Thoracic aorta (tissue), 2 donors: ENCODE measurements at places on chromosomes 1 and 21.

GRCh38 chr1:200972985-200973742 is 50.4 kb downstream of the KIF21B start:
- no peak for DNase-seq

- no peak for DNase-seq
These were observed 116.1 kb upstream of the LMO4 start for GRCh38 chr1:87212431-87213134.

DNA sequence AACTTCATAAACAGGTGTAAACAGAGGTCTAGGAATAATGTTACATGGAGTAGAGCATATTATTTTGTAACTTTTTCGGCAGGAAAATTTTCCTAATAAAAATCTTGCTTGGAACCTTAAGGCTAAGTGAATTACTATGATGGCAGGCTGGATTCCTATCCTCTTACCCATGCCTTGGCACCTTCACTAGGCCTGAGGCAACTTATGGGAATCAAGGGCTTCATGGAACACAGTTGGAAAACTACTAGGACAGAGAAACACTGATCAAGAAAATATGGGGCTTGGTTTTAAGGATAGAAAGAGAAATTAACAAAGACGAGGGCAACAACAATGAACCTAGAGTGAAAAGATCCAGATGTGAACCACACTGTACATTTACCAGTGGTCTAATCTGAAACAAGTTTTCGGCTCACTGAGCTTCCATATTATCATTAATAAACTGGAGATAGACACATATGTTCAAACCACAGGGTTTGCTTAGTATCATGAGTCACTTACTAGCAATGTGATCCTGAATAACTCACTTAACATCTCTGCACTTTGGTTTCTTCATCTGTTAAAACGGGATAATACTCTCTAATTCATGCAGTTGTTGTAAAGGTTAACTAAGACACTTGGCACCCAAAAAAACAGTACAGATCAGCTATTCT is 68.5 kb downstream of the GPATCH2 start:
- no peak for DNase-seq

GRCh38 chr21:37367703-37368540 is 1.3 kb downstream of the DYRK1A start:
- DNase-seq, result no peak

DNA sequence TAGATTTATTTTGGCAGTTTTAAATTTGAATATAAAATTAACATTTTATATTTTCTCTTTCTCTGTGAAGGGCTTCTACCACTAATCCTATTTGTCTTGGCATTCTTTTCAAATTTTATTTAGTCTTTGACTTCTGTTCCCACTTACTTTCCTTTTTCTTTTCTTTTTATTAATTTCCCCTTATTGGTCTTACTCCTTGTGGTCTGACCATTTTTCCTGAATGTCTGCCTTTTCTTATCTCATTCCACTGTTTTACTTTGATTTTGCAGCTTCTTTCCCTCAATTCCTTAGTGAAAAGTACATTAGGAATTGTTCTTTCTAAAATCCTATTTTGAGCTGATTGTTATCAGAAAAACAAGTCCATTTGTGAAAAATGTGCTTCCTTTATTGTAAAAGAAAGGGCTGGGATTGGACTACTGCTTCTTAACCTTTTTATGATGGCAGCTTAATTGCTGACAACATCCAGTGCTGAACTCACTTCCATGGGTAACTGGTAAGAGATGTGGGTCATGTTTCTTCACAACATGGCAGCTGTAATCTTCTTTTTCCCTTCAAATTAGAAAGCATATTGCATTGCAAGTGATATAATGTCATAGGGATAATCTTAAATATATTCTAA is 284.6 kb downstream of the DNM3 start:
- no peak for DNase-seq

DNA sequence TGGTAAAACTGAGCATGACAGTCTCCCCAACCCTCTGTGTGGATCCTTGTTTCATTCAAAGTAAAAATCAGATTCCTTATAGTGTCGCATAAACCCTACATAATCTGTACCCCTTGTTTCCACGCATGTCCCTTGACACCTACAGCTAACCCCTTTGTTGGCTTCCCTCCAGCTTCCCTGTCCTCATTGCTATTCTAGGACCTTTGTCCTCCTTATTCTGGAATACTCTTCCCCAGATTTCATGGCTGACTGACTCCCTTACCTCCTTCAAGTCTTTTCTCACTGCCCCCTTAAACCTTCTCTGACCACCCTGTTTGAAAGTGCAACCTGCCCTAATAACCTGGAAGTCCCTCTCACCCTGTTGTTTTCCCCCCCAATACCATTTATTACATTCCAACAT is 4.0 kb downstream of the RNF11 start:
- DNase-seq, result no peak

- DNase-seq, result no peak
These were observed 3.3 kb downstream of the TTLL10 start for GRCh38 chr1:1176931-1177330.

DNA sequence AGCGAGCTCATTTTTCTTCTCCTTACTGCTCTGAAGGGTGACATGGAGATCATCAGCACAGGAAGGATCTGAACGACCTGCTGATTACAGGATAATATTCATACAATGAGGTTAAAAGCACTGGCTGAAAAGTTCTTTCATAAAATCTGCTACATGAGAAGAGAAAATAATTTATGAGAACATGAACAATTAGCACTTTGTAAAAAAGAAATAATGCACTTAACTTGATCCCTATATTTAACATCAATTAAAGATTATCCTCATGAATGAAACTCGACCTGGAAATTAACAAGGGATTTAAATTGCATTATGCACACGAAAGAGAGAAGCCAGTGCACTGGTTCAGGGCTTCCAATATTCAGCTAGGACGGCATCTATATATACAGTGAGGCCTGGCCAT is 46.6 kb downstream of the RRAGC start:
- no peak for DNase-seq

DNA sequence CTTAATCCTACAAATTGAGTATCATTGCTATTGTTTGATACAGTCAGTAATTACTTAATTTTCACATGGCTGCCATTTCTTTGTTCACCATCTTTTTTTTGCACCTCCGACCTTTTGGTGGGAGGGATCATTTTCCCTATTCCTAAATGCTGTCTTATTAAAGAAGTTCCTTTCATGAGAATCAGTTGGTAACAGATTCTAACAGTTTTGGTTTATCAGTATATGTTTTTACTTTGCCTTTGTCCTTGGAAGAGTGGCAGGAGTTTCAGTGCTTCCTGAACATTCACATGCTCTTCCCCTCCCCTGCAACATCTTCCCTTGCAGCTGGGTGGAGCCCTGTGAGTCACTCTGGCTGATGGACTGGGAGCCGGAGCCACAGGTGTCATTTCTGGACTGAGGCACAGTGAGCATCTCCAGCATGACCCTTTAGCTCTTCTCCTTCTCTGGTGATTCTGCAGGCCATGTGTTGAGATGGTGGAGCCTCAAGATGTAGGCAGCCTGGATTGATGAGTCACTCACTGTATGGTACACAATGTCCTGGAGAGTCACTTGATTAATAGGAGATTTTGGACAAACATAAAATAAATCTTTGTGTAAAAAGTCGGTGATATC is 217.7 kb downstream of the URB2 start:
- DNase-seq, result no peak

- DNase-seq, result no peak
These were observed 35.3 kb downstream of the RERE start for GRCh38 chr1:8782001-8782620.

DNA sequence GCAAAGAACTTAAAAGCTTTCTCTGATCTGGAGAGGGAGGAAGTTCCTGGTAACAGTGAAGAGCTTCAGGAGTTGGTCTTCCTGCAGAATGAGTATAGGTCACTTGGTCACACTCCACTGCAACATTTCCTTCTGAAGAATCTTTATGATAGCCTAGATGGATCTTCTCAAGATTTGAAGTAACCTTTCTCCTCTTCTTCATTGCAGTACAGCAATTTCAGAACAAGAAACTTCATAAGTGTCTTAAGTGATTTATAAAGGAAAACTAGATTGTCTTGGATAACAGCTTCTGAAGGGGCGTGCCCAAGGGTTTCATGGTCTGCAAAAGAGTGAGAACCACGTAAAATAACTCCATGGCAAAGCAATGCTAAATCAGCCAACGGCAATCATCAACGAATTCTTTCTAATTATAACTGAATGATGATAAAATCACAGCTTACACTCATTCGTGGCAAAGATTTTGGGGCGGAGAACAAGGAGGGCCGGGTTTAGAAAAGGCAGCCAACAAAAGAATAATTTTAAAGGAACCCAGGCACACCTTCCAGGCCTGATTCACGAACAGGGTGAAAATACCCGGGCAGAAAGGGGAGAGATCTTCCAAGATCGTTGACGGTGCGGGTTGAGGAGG is 53.9 kb upstream of the ASPM start:
- no peak for DNase-seq

GRCh38 chr1:30596470-30596869 is 126.9 kb downstream of the MATN1 start:
- no peak for DNase-seq

GRCh38 chr1:84370266-84370665 is 28.0 kb upstream of the DNASE2B start:
- DNase-seq, result no peak

DNA sequence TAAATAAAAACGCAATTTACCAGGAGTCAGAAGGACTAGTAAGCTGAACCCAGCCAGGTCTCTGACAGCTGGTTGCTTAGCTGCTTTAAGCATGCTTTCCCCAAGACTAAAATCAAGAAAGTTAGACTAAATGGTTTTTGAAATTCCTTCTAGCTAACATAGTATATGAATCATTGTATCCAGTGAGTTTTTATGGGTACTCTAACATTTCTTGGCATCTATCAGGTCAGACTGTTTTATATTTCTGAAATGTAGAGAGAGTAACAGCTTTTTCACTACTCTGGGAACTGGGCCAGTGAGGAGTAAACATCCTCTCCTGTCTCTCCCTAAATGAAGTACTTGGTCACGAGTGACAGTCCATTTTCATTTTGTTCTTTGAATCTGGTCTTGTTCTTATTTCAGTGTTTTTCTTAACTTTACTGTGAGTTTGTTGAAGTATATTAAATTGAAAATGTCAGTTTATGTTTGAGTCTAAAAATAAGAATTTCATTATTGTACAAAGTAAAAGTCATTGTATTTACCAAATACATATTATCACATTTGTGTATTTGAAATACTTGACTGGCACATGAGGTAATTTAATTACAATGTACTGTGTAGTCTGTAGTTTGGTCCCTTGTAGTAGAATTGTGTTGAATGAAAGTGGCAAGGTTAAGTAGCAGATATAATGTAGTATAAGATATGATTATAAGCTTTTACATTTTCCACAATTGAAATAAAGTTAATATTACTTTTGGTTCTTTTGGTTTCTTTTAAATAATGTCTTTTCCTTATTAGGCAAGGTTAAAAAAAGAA is 47.6 kb downstream of the PKN2 start:
- no peak for DNase-seq

- DNase-seq, result no peak
These were observed 27.5 kb upstream of the VPS26C start for GRCh38 chr21:37294679-37295078.

DNA sequence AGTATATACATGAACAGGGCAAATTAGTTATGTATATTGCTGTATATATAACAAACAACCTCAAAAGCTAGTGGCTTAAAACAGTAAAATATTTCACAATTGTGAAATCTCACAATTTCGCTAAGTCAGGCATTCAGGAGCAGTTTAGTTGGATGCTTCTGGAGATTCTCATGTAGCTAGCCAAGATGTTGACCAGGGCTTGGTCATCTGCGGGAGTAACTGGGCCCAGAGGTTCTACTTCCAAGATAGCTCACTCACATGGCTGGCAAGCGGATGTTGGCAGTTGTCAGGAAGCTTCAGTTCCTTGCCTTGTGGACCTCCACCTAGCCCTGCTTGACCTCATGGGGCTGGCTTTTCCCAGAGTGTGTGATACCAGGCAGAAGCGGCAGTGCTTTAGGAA is 95.6 kb downstream of the TTC3 start:
- no peak for DNase-seq

GRCh38 chr21:17602874-17603273 is 9.8 kb downstream of the BTG3 start:
- no peak for DNase-seq

- no peak for DNase-seq
These were observed 1.9 kb upstream of the TEKT2 start for GRCh38 chr1:36081926-36082485.

- DNase-seq, result no peak
These were observed 3.5 kb downstream of the PIK3CD start for GRCh38 chr1:9654834-9655723.

DNA sequence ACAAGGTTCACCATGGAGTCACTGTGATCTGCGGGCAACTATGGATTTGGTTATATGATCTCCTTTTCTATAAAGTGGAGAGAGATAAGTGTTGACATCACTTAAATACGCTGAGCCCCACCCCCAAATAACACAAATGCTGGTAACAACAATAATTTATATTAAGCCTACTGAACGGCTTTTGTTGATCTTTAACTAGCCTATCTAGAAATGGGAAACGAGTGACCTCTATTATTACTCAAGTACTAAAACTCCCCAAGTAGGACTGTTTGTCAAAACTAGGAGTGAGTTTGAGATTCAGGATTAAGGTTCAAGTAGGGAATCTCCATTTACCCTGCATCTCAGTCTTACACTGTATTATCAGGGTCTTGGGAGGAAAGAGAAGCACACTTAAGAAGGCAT is 52.2 kb downstream of the MAP3K7CL start:
- DNase-seq, result no peak

GRCh38 chr1:202214089-202214843 is 20.7 kb downstream of the LGR6 start:
- DNase-seq, result no peak

- no peak for DNase-seq
These were observed 16.9 kb downstream of the TCEANC2 start for GRCh38 chr1:54070171-54070837.

DNA sequence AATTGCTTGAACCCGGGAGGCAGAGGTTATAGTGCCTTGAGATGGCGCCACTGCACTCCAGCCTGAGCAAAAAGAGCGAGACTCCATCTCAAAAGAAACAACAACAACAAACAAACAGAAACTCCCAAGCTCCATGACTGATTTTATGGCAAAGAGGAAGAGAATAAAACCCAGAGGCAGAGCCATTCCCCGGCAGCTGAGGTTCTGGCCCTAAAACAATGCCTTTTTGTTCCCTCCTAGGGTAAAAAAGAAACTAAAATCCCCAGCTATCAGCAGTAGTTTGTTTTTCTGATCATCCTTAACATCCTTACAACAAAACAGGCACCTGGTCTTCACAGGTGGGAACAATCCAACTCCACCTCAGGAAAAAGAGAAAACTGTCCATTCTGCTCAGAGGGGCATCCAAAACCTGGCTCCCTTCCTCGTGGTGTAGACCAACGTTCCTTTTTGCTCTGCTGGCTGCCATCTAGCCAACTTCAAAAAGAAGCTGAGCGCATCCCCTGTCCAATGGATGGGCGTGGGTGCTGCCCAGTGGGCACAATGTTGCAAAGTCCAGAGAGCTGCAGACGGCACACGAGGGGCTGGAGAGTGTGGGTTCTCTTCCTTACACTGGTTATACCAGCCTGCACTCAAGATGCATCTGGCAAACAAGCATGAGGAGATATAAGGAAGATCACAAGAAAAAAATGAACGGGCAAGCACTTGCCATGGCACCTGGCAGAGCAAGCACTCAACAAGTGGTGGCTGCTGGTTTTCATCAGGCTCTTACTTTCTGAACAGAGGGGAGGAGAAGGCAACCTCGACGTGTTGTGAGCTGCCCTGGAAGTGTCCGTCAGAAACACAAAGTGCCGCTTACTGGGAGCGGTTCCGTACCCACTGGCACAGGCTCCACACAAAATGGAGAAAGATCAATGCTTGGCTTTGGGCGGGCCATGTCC is 54.7 kb downstream of the SLC66A1 start:
- no peak for DNase-seq
